ENCODE measurements at places on chromosomes 11 and 22.

- no peak for DNase-seq
Observed at GRCh38 chr11:129702410-129703398, 112.9 kb upstream of the TMEM45B start.

- DNase-seq, result no peak
Observed at GRCh38 chr11:27410272-27410671, 47.3 kb upstream of the CCDC34 start.

DNA sequence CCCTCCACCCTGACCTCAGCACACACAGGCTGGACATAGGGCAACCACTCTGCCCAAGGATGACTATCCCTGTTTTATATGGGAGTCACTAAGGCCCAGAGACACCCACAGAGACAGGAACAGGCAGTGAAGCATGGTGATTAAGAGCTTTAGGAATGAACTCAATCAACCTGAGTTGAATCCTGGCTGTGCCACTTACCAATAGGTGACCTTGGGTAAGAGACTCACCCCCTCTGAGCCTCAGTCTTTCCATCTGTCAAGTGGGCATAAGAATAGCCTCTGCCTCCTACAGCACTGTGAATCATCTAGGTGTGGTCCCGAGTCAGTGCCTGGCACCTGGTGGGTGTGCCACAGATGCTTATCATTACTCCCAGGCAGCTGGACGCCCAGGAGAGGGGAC lies 6.8 kb downstream of the CRYBB1 start:
- DNase-seq, result no peak

- no peak for DNase-seq
Observed at GRCh38 chr22:48780597-48781277, 1046.9 kb downstream of the BRD1 start.

DNA sequence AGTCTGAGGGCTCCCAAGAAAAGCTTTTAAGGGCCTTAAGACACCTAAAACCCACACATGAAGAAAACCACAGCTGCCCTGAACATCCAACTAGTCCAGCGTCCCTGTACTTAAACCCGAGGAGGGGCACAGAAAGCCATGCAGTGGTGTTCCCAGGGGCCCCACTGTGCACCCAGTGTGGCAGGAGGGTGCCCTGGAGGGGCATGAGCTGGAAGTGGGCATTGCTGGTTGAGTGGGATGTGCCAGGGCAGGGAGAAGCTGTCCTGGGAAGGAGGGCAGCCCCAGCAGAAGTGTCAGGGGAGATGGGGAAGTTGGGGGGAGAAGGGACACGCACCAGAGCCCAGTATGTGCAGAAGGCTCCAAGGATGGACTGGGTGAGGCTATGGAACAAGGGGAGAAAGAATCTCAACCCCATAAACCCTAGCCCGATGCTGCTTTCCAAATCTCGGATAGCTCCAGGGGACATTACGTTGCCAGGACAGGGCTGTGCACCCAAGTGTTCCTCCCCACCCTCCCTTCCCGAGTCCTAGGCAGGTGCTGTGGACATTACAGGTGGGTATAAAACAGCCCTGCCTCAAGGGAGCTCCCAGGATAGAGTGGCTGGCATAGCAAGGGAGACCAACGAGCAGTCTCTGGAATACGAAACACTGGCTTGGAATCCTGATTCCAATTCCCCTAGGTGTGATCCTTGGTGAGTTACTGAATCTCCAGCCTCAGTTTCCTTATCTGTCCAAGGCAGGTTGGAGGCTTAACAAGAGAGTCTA lies 44.2 kb downstream of the SHANK2 start:
- DNase-seq, result no peak

GRCh38 chr11:112885744-112886433 lies 75.3 kb upstream of the NCAM1 start:
- no peak for DNase-seq

Data from effector CD8-positive, alpha-beta T cell (primary cell).